NCI-H1930 (cell line): ENCODE measurements at places on chromosomes 11 and 22.

DNA sequence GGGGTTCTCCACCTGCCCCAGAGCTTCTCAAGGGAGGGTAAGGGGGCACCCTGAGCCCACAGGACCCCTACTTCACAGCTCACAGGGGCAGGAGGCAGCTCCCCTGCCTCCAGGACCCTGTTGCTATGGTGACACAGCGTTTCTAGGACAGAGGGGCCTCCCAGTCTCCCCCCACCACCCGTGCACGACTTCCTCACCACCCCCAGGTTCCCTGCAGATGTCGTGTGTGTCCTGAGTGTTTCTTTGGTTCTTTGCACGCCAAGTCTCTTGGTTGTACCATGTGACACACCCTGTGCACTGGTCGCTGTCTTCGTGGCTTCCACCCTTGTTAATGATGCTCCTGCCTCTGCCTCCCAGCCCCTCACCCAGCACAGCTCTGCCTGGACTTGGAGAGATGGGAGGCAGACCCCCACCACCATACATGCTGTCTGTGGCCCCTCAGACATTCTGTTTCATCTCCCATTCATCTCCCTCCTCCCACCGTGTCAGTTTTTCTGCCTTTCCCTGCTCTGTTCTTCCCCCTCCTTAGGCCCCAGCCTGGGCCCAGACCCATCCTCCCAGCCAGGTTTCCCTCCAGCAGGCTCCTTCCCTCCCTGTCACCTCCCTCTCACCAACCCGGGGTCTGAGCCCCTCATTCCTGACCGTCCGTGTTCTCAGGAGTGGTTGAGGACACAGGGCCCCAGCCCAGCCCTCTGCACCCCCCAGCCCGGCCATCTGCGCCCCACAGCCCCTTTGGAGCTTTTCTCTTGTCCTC, 24.5 kb upstream of the RAB1B start:
- DNase-seq = no peak

GRCh38 chr22:39194098-39194497, 41.6 kb upstream of the CBX7 start:
- no peak for DNase-seq

GRCh38 chr22:50015451-50016307, 3.1 kb upstream of the IL17REL start:
- no peak for DNase-seq

DNA sequence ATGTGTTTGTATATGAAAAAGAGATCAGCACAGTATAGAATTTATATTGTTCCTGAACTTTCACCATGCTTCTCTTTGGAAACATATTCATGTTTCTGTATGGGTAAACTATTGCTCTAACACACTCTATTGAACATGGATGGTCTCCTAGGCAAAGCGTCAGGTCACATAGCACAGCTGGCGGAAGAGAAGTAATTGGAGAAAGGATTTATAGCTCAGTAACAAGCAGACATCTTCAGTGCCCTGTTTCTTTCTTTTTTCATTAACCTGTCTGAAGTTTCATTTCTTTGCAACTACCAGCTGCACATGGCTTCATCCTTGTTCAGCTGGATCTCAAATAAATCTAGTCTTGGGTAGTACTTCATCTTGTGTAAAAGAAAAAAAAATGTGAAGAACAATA, 84.4 kb upstream of the TRPC6 start:
- no peak for DNase-seq

DNA sequence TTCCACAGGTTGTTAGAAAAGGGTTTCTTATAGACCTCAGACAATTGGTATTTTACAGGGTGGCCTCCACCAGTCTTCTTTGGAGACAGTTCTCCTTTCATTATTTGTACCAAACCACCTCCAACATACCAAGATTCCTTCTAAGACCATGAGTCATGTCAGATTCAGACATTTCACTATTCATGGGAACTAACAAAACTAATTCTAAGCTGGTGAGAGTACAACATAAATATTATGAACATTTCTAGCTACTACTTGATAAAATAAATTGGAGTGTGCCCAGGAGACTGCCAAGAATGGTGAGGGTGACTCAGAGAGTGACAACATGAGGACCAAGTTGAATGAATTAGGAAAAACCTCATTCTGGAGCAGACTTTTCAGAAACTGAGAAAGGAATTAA, 494.6 kb upstream of the LRRC4C start:
- no peak for DNase-seq

GRCh38 chr11:95910638-95911368, 13.1 kb downstream of the MTMR2 start:
- no peak for DNase-seq

DNA sequence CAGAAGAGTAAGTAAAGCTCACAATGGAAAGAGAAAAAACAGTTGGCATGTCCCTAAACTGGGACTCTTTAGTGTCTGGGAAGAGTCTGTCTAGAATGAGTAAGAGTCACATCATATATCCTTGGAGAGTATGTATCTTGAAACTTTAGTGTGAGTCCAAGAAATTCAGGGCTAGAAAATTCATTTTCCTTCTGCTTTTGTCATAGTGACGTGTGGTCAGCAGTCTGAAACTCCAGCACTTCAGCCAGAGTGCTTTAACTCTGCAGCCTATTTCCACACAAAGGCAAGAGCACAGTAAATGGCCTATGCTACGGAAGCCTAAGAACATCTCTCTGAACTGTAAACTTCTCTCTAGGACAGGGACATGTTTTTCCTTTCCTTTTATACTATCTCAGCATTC, 174.1 kb downstream of the FAM181B start:
- no peak for DNase-seq

DNA sequence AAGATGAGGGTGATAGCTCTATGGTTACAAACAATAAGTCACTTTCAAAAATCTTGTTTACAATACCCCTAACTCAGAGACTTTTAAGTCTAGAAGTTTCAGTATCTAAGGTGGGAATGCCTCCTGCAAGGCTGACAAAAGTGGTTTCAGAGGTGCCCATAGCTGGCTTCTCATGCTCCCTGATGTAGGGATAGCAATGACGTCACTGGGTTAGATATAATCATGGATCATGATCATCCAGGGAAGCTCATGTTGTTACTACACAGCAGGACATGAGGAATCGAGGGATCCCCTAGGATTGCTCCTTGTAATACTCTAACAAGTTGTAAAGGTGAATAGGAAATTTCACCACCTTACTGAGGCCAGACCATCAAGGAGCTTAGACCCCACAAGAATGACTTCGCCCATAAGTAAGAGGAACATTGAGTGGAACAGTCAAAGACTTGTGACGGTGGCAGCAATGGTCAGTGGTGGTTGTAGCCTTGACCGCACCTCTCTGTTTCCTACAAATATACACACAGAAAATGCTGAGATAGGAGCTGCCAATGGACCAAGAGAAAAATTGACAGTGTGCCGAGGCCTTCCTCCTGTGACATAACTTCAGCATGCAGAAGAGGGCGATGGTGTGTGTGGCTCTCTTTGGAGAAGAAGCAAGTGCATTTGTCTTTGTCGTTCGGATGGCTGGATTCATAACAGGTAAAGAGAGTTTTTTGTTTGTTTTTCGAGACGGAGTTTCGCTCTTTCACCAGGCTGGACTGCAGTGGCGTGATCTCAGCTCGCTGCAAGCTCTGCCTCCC, 15.6 kb downstream of the APOL4 start:
- no peak for DNase-seq

DNA sequence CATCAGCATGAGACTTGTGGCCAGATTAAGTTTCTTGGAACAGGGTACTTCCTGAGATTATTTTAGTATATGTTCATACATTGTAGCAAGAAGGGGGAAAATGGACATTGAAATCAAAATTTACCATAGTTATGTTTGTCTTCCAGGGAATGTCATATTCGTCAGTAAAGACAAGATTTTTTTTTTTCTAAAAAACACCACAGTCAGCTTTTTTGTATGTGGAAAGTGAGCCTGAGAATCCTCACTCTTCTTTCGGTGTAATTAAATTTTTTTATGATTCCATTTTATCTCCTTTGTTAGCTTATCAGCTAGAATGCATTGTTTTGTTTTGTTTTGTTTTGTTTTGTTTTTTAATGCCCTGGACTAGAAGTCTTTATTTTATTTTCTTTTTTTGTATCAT, 31.5 kb upstream of the LIPT2 start:
- DNase-seq = no peak

GRCh38 chr11:131537748-131538147, 167.3 kb downstream of the NTM start:
- no peak for DNase-seq

DNA sequence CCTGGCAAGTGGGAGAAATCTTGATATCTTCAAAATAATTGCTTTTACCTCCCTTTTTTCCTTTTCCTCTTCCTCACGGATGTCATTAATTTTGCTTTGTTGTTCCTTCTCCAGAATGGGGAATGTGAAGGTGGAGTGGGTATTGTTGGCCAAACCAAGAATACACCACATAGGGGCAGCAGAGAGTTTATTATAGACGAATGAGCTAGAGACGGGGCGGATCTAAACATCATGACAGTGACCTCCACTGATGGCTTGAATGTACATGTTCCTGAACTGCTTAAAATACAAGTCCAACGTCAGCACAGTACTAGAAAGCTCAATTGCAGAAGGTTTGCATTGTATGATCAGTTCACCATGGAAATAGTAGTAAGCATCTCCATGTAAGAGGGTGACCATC, 122.3 kb upstream of the SNX19 start:
- peak; percentile 24 for DNase-seq

GRCh38 chr11:95398437-95399112, 167.6 kb upstream of the SESN3 start:
- DNase-seq = no peak

- DNase-seq = no peak
Observed at GRCh38 chr11:129728581-129728980, 87.1 kb upstream of the TMEM45B start.

- DNase-seq = no peak
Observed at GRCh38 chr11:59102259-59102765, 4.7 kb upstream of the FAM111B start.

DNA sequence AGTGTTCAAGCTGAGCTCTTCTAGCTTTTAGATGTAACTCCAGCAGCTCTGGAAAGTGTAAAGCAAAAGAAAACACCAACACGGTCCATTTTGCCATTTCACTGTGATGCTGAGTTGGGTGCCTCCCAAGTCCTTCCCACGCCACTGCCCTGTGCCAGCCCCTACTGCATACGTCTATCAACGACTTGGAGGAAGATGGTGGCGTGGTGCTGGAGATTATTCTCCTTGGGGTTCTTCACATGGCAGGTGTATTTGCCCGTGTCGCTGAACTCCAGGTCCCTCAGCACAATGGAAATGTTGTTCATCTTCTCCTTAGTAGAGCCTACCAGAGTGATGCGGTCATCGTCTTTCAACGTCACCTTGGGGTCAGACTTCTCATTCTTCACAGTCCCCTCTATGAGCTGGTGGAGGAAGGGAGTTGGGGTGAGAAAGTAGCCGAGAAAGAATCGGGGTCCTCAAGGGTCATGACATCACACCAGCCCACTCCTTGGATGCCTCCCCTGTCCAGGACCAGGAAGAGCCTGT, 8.9 kb downstream of the SCN4B start:
- DNase-seq = no peak

DNA sequence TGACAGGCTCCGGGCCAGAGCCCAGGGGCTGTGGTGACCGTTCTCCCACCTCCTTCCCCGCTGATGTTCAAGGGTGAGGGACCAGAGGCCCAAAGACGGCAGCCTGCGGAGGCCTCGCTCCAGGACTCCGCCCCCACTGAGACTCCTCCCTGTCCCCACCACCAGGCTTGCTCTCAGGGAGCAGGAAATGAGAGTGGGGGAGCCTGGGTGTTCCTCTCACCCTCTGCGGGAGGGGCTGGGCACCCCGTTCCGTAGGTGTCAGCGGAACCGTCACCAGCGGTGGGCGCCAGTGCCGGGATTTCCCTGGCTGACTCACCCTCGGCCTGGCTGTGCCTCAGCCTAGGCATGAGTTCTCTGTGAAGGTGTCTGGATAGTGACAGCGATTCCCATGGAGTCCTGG, 15.7 kb downstream of the DAGLA start:
- no peak for DNase-seq

GRCh38 chr11:37449146-37449545, 851.1 kb upstream of the RAG2 start:
- DNase-seq = peak; percentile 32

DNA sequence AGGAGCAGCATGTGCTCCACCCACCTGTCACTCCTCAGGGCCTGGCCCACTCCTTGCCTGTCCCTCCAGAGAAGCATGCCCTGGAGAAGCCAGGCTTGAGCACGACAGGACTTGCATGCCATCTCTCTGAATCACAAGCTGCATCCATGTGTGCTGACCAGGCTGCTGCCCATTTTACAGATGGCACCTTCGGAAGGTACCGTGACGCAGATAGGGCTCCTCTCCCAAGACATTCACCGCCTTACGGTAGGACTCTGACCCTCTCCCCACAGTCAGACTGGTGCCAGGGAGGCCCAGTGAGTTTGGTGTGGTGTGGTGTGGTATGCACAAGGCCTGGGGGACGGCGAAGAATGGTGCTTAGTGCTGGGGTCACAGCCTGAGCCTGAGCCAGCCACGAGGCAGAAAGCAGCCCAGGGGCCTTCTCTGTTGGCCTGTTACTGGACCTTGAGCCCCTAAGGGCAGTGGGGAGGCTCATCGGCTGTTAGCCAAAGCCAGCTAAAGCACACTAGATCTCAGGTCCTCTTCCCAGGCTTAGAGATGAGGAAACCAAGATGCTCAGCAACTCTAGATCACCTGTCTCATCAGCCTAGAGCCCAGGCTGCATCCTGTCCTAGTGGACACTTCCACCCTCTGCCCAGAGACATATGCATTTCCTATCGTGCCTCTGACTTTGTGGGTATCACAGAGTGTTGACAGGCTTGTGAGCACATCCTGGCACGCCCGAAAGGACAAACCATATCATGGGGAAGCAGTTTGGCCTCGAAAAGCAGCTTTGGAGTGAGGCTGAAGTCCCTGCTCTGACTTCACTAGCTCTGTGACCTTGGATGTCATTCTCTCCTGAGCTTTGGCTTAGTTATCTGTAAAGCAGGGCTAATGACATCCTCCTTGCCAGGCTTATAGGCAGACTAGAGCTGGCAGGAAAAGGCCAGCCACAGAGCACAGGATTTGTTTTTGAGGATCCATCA, 17.8 kb downstream of the CYB5R2 start:
- no peak for DNase-seq

- no peak for DNase-seq
Observed at GRCh38 chr11:87193756-87194470, 156.2 kb downstream of the TMEM135 start.
